Activated CD8-positive, alpha-beta memory T cell treated with anti-CD3 and anti-CD28 coated beads for 4 hours (primary cell): ENCODE measurements at places on chromosomes 3 and 15.

- no peak for DNase-seq
Measured at GRCh38 chr15:66254089-66254950, 770 bp upstream of the MEGF11 start.

DNA sequence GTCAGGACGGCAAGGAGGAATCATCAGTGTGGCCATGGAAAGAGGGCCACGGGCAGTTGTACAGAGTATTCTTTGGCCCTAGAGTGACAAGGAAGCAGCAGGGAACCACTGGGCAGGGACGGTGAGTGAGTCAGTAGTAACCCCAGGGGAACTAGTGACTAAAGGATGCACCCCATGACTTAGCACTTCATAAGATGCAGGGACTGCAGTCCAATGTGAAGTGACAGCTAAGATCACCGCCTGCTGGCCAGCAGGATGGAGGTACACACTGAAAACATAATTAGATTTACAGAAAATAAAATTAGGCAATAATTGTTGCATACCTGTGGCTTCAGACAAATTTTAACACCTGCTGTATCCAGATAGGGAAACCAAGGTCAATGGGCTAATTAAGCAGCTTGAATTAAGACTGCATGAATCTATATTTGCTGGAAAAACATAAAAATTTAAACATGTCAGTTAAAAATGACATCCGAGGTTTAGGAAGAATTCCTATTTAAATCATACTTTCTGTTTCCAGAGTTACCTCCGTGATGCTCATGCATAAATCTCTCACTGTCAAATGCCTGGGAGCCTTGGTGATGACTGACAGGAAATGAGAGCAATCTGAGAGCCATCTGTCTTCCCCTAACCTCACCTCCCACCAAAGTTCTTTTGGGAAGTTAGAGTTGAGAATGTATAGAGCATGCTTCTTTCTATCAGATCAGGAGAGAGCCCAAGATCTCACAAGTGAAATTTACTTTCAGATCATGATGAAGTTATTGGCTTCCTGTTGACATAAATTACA lies 56.5 kb downstream of the DCLK3 start:
- DNase-seq: no peak

GRCh38 chr3:154015307-154015706 lies 105.9 kb upstream of the ARHGEF26 start:
- no peak for DNase-seq

DNA sequence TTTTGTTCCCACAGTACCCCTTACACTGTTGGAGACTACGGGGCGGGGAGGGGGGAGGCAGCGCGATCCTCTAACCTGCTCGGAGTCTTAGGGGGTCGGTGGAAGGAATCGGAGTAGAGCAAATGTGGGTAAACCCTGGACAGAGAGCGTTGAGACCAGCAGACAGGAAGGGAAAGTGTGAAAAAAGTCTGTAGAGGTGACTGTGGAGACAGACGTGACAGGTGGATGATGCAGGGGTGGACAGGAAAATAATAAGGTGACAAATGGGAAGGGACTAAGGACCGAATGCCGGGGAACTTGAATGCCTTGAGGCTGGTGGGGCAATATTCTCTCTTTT lies 424 bp downstream of the EAF2 start:
- no peak for DNase-seq

DNA sequence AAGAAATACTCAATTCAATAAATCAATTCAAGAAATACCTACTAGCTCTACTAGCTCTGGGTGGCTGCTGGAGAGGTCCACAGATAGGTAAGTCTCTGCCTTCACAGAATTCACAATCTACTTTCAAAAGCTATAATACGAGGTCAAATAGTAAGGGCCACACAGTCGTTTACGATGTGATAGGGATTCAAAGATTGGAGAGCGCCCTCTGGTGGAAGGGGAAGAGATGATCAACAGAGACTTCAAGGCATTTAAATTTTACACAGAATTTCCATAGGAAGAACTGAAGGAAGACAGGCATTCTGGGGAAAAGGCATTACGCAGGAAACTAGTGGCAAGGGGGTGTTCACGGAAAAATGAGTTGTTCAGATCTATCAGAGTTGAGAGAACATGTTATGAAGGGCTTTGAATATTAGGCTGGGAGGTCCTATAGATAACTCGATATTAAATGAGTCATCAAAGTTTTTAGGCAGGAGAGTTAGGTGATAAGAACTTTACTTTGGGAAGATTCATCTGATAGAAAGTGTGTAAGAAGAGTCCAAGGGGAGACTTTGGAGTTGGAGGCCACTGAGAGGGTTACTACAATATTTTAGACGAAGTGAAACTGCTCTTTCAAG lies 128.8 kb downstream of the FRMD5 start:
- DNase-seq: peak; percentile 23

GRCh38 chr3:48684480-48685143 lies 1.1 kb downstream of the NCKIPSD start:
- no peak for DNase-seq

DNA sequence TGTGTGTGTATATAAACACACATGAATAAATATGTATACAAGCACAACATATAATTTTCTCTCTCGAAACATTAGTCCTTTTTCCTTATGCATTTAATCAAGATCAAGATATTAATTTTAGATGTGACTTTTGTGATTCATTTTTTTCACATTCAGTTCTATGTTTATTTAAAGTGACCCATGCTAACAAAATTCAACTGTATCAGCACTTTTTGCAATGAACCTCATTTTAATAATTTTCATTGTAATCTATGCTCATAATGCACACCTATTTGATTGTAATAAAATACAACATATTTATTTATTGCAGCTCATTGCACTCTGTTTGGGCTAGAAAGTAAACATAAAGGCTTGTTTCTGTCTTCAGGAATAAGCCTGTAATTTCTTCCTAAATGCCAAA lies 586.3 kb downstream of the ROBO2 start:
- no peak for DNase-seq

GRCh38 chr3:53817211-53817610 lies 29.0 kb downstream of the CHDH start:
- no peak for DNase-seq

- no peak for DNase-seq
Measured at GRCh38 chr3:17115186-17115585, 230.4 kb downstream of the PLCL2 start.

- DNase-seq: no peak
Measured at GRCh38 chr15:100340721-100341238, 995 bp downstream of the ADAMTS17 start.

DNA sequence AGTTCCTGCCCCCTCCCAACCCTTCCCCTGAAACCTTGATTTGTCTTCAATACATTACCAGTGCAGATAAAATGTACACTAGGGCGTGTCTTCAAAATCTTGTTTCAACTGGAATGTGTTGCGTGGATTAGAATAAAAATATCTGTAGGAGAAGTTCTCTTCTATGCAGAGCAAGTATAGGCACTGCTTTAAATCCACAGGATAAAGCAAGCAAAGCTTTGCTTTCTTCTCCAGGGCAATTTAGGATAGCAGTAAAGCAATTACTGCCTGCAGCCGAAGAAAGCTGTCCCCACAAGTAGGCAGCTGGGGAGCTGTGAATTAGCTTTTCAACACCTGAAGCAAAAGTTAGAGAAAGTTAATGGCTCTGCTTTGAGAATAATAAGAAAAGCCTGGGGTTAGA lies 329.7 kb upstream of the KCNMB2 start:
- no peak for DNase-seq

- DNase-seq: no peak
Measured at GRCh38 chr3:90032980-90033641, 925.7 kb downstream of the EPHA3 start.

DNA sequence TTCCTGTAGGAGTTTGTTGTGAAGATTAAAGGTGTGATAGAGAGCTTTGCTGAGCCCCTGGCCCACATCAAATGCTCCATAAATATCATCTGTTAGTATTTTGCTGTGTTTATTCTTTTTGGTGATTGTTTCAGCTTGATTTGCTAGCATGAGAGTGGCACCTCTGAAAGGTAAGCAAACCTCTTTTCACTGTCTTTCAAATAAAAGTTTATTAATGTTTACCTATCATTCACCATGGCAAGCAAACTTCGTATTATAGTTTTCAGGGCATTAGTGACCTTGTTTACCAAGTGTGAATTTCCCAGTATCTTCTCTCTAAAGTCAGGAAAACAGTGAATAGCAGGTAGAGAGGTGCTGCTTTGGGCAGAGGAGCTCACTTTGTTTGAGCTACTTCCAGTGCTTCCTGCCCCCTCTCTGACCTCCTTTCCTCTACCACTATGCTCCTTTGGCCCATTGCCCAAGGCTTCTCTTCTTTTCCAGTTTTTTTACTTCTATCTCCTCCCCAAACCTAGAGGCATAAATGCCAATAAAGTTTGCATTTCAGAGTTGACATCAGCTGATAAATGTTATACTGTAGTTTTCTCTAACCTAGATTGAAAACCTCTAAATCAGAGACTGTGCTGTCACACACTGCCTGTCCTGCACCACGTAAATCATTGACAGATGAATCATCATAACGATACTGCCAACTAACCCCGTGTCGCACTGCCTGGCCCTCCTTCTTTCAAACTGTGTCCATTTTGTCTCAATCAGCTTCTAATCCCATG lies 569.0 kb downstream of the TUSC7 start:
- DNase-seq: no peak
